ENCODE measurements at places on chromosomes 1 and 21.

- no peak for DNase-seq
These were observed 57.3 kb downstream of the LAMC2 start for GRCh38 chr1:183243161-183244050.

- no peak for DNase-seq
These were observed 197.7 kb upstream of the DUSP10 start for GRCh38 chr1:221939607-221940006.

- DNase-seq = no peak
These were observed 83.8 kb upstream of the ACTL8 start for GRCh38 chr1:17671314-17671705.

GRCh38 chr1:155207806-155208540, at the start of gene THBS3:
Gene THBS3 (minus strand): TSS chr1:155207897. CDS start chr1:155207876, 21 bp downstream.
- DNase-seq = peak; percentile 65

- no peak for DNase-seq
These were observed 44.1 kb downstream of the PGBD5 start for GRCh38 chr1:230382001-230382491.

DNA sequence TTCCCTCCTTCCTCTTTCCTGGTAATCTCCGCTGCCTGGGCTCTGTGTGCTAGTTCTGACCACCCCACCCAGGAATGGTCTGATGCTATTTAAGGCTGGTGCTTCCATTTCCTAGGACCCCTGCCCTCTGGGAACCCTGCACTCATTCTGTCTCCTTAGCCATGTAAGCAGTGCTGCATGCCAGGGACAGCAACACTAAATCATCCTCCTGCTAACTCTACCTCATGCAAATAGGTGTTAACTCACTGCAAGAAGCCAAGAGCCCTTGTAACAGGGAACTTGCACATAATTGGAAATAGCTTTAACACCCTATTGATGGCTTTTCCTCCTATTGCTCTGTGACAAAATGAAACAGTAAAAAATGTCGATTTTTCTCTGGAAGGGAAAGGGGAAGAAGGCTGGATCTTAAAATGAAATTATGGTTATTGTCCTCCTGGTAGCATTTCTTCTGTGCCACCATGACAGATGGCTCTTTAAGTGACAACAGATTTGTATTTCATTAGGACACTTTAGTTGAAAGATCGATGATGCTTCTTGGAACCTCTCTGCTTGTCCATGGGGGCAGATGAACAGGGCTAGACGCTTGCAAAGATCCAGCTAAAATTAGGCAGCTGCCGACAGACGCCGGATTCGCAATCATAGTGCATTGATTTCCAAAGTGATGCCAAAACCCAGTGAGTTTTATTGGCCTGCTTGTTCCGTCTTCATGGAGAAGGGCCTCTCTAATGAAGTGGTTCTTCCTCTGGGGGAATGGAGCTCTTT, 551.7 kb downstream of the MATN1 start:
- DNase-seq = no peak

DNA sequence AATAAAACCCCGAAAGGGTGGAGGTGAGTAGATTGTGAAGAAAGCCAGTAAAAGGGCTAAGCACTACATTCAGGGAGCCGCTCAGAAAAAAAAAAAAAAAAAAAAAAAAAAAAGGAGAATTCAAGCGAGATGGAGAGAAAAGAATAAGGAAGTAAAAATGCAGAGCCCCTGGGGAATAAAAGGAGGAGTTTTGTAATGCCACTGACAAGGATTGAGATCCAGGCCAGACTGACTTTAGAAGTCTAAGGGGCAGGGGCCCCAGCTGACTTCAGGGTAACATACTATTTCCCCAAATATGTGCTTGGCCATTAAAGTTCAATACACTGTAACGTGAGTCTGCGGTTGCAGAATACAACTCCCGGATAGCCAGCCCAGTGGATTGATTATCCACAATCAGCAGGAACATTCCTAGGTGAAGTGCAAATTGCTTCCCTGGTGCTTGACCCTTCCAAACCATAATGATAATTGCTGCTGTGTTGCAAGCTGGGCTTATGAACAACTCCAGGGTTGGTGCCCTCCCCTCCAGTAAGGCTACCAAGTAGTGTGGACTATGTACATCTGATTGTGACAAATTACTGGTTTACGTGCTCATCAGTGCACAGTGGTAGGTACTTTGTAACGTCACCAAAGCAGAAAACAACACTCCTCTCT, 30.7 kb upstream of the RRP15 start:
- DNase-seq = no peak

DNA sequence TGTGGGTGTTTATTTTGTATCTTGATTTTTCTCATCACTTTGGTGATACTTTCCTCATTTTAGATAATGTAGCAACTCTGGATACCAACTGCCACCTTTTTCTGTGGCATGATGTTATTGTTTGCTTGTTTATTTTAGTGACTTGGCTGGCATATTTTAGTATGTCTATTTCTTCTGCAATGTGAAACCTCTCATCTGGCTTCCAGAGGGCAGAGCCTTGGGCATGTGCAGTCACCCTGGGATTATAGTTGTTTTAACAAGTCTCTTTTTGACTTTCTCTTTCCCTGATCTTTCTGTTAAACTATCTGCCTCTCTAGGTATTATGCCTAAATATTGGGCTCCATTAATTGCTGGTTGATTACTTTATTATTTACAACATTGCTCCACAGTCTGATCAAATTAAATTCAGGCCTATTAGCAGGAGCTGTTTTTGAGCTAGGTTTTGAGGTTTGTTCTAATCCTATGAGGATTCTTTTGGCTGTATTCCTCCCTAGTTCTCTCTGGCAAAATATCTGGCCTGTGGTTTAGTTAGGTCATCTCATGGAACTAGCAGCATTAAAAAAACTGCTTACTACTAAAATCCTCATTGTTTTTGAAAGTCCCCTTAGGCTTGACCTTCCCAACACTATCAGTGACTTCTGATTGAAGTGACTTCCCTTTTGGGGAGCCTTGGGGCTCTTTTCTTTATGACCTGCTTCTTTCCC, 86.4 kb upstream of the FAM78B start:
- DNase-seq = no peak

DNA sequence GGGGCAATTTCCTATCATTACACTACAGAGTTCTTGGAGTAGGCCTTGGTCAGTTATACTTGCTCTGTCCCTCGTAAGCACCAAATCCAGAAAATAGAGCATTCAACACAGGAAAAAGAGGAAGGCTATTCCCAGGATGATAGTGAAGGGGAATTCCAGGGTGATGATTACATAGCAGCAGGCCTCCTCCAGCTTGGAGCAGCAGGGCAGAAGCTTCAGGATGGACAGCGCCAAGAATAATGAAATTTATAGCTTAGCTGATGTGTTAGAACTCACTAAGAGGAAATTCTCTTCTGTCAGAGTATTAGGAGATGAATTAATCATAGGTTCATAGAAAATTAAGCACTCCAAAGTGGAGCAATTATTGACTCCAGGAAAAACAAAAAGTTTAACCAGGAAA, 10.8 kb upstream of the SMAP2 start:
- no peak for DNase-seq

DNA sequence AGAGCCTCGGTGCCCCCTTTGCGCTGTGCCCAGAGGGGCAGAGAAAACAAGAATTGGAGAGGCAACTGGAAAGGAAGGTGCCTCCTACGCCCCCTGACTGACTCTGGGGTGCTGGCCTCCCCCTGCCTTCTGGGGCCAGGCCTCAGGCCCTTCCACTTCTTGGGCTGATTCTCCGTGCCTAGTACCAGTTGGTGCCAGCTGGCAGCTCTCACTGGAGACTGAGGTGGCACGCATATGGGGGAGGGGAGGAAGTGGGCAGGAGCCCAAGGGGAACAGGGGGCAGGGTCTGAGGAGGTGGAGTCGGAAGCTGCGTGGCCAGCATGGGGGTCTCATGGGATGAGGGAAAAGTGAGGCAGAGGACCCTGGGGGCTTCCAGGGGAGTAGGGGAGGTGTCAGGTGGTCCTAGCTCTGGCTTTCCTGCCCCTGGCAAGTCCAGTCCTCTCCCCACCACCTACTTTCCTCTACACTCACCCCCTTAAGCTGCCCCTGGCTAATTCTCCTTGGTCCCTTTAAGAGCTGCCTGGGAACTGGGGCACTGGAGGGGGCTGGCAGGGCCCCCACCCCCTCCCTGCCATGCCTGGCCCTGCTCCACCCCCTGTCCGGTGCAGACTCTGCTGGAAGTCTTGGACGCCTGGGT, 6.5 kb upstream of the SEMA4A start:
- no peak for DNase-seq

DNA sequence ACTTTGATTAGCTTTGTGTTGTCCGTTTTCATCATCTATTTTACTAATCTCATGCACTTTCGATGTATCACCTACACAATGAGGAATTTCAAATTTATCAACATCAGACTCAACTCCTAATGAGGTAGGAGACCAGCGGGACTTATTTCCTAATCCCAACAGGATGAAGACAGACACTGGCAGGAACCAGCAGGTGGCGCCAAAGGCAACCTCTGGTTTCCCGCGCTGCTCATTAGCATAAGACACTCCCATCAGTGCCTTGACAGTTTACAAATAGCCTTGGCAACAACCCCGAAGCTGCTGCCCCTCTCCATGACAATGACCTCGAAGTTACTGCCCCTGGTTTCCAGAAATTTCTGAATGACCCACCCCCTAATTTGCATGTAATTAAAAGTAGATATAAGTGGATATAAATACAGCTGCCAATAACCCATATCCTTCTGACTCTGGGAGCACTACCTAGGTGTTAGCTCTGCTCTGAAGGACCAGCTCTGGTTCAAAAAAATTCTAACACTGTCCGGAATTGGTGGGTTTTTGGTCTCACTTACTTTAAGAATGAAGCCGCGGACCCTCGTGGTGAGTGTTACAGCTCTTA, 974.8 kb downstream of the ADGRL2 start:
- DNase-seq = no peak

DNA sequence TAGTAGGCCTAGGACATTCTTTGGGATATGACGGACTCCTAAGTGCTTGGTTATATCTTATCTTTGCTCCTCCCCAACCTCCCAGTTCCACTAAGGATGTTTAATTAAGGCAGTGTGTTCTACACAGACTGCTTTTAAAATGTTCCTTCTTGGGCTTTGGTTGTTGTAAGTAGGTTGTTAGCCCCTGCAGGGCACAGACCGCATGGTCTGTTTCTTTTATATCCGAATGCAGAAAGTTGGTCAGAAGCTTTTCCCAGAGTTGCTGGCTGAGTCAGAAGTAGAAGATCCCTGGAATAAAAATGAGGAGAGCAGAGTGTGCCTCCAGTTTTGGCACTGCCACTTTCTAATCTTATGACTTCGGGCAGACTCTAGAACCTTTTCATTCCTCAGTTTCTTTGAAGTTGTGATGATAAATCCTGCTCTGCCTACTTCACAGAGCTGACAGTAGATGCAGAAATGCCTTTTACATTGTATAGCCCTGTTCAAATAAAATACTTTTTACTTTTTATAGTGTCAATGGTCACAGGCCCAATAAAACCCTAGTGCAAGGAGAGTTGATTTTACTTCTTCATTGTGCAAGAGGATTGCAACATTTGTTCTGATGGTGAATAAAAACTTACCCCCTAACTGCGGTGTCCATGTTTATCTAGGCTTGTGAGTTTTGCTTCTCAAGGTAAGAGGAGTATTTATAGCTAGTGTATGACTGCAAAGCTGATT, 18.4 kb downstream of the FMN2 start:
- DNase-seq = no peak

DNA sequence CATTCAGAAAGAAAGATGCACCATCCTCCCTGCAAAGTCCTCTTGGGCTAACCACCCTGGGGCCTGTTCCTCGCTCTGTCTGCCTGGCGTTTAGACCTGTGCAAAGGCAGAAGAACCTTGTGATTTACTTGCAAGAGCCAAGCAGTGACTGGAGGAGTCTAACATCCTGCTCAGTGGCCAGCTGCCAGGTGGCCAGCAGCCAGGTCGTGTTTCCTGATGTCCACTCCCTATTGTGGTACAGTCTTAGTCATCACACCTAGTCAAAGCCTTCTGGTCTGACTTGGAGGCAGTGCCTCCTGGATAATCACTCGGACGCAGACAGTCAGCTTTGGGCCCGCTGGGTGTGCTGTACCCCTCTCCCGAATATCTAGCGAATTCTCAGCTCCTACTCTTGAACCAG, 118.1 kb downstream of the PGBD5 start:
- peak; percentile 91 for DNase-seq

- DNase-seq = no peak
These were observed 44.1 kb downstream of the ALPL start for GRCh38 chr1:21553116-21553926.

GRCh38 chr1:222970040-222970439, 155.2 kb downstream of the DISP1 start:
- DNase-seq = no peak
